ENCODE measurements at places on chromosomes 16 and 17.
A peak's percentile ranks its signal among the peaks of the same experiment; 100 is the strongest.

GRCh38 chr16:81313701-81314602 is 810 bp upstream of the GAN start:
- no peak for DNase-seq

DNA sequence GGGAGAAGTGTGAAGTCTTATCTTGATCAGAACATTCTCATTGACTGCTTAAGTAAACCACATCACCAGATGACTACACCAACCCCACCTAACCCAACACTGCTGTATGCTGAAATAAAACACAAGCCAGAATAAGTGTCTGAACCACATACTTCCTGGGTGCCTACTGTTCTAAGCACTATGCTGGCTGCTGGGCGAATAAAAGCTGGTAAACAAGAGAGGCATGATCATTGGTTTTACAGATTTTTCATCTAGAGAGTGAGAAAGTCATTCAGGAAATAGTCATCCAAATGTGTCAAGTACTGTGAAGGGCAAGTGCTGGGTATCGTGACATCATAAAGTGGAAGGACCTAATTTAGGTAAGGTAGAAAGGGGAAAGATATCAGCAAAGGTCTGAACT is 199.0 kb upstream of the SOX9 start:
- DNase-seq, result no peak

DNA sequence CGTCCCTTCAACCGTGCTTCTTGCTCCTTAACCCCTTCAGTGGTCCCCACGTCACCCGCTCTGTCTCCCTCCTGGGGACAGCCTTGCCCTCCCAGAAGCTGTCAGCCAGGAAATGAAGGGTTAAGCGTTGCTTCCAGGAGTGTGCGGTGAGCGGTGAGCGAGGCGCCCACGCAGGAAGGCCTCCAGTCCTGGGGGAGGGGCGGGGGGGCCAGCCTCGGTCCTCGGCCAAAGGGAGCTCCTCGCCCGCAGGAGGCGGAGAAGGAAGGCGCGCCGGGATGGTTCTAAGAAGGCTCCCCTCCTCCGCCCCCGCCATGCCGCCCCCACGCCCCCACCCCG is 2.3 kb downstream of the RBFOX3 start:
- no peak for DNase-seq

GRCh38 chr17:29617125-29617480 is 5.6 kb downstream of the CORO6 start:
- peak; percentile 14 for DNase-seq

- DNase-seq, result no peak
These were observed 41.2 kb downstream of the TNFRSF13B start for GRCh38 chr17:16930571-16931317.

GRCh38 chr16:89038811-89039735 is 54.6 kb upstream of the ACSF3 start:
- no peak for DNase-seq

GRCh38 chr16:67399218-67399733 is 6.0 kb upstream of the TPPP3 start:
- no peak for DNase-seq

GRCh38 chr17:17700251-17700969 is 19.2 kb downstream of the RAI1 start:
- peak; percentile 67 for DNase-seq

DNA sequence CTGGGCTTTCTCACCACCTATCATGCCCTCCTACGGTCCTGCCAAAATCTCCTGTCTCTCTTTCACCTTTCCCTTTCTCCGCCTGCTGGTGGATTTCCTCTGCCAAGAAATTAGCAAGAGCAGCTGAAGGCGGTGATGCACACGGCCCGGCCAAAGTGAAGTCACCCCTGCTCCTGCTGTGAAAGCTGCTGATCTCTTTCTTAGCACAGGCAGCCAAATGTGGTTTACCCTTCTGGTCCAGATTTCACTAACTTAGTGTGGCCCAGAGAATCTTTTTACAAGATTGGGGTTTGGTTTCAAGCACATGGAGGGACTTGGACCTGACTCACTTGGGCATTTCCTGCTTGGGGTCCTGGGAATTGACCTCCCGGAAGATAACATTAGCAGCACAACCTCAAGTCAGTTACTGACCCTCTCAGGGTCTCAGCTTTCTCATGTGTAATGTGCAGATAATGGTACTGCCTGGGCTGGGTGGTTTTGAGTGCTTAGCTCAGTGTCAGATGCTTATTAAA is 155.7 kb downstream of the SOCS1 start:
- no peak for DNase-seq

DNA sequence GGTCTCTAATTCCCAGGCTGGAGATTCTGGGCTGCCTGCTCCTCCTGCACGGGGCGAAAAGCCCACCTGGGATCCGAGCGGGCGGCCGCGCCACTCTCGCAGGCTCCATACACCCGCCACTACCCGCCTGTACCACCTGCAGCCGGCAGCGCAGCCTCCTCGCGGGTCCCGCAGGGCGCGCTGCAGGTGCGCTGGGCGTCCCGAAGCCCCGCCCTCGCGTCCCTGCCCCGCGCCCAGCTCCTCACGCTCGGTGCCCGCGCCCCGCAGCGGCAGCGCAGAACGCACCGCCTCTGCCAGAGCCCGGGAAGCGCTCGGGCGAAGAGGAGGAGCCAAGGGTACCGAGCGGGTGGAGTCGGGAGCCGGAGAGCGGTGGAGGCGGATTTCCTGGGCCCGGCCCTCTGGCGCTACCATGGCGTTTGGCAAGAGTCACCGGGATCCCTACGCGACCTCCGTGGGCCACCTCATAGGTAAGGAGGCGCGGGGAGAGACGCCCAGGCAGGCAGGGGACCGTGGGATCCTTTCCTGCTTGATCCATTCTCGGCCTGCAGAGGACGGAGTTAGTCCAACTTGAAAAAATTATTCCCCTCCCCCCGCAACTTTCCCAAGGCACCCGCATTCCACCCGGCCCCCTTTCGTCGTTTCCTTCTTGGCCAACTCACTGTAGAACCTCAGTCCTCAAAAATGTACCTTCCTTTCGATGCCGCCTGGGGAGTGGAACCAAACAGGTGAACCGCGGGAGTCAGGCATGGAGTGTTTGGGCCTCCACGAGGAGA is at the start of gene TOM1L1:
TSS of gene TOM1L1 (plus strand) at position 396 of the 773 bp plus-strand sequence. CDS start at position 410, 14 bp downstream.
- peak; percentile 94 for DNase-seq

DNA sequence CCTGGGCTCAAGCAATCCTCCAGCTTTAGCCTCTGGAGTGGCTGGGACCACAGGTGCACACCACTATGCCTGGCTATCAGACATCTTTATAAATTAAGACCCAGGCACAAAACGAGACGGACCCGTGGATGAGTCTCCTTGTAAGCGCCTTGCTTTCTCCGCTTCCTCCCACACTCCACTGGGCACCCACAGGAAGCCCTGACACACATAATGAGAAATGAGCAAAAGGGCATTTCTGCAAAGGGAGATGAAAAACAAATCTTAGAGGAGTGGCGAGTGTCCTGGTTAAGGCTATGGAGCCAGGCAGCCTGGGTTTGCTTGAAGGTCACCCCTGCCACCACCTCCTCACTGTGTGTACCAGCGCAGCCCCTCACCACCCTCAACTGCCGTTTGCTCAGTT is 56.3 kb downstream of the XYLT1 start:
- no peak for DNase-seq

GRCh38 chr17:5794881-5795506 is 210.7 kb upstream of the NLRP1 start:
- no peak for DNase-seq

DNA sequence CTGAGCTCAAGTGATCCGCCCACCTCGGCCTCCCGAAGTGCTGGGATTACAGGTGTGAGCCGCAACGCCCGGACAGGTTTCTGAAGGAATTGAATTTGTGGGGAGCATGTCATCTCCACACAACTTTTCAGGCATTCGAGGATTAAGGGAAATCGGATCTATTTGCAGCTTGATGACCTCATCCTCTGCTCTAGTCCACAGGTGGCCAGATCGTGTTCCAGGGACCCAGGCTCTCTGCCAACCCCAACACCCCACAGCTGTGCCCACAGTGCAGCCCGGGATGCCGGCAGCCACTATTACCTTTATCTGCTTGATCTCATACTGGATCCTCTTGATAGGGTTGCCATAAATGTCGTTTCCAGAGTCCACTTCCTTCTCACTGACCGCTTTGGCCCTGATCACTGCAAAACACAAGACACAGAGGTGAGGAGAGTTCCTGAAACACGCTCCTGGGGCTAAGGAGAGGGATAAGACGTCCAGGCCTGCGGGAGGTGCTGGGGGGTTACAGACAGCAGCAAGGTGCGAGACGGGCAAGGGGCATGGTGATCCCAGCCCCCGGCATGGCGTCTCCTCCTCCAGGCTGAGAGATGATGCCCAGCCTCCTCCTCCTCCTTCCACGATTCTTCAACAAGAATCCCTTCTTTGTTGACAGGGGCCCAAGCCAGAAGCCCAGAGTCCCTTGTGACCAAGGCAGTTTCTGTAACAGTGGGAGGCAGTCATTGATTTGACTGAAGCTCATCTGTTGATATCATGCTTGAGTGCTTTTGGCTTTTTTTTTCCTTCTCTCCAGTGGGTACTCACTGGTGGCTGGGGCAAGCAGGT is 29.3 kb downstream of the CEP295NL start:
- no peak for DNase-seq

GRCh38 chr16:24036614-24037013 is 200.8 kb downstream of the PRKCB start:
- no peak for DNase-seq

Data from NCI-H510A (cell line).